ENCODE measurements at places on chromosomes 3 and 15.

- no peak for DNase-seq
Measured at GRCh38 chr3:73448761-73449301, 175.9 kb downstream of the PDZRN3 start.

- DNase-seq: peak; percentile 5
Measured at GRCh38 chr3:115330430-115330829, 183.3 kb upstream of the ZBTB20 start.

DNA sequence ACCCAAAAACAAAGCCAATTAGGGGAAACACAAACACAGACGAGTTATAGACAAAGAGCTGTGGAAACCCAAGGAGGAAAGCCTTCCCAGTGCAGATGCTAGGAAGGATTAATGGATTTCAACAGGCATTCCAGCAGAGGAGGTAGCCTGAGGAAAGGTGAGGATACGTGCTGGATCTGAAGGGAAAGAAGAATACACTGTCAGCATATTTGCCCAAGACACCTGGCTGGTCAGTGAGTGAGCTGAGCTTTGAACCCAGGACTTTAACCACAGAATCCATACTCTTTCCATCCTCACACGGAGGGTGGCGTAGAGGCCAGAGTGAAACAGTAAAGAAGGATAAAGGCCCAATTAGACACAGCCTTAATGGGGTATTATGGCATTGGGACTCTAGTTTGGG is 9.1 kb upstream of the BFSP2 start:
- no peak for DNase-seq

GRCh38 chr3:193593668-193594030 is 641 bp downstream of the OPA1 start:
- no peak for DNase-seq

DNA sequence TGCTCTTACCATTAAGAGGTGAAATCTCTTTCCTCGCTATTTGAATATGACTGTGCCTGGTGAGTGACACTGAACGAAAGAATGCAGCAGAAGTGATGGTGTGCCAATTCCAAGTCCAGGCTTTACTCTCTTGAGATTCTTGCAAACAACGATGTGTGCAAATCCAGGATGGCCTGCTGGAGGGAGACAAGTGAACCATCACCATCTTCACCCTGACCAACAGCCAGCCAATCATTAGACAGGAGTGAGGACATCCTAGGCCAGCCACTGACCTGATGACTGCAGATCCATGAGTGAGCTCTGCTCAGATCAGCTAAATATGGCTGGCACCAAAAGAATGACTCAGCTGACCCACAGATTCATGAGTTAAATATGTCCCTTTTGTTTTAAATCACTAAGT is 878.0 kb downstream of the PDCD6IP start:
- DNase-seq: no peak

DNA sequence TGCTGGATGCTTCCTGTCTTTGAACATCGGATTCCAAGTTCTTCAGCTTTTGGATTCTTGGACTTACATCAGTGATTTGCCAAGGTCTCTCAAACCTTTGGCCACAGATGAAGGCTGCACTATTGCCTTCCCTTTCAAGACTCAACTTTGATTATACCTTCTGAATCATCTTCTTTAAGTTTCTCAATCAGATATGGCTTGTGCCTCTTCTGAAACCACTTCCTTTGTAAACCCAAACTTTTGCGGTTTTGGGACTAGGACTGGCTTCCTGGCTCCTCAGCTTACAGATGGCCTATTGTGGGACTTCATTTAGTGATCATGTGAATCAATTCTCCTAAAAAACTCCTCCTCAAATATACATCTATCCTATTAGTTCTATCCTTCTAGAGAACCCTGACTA is 47.1 kb upstream of the CADPS start:
- DNase-seq: no peak

GRCh38 chr3:83457551-83457950 is 1501.2 kb upstream of the CADM2 start:
- no peak for DNase-seq

- no peak for DNase-seq
Measured at GRCh38 chr3:170352936-170353335, 4.6 kb upstream of the SKIL start.

DNA sequence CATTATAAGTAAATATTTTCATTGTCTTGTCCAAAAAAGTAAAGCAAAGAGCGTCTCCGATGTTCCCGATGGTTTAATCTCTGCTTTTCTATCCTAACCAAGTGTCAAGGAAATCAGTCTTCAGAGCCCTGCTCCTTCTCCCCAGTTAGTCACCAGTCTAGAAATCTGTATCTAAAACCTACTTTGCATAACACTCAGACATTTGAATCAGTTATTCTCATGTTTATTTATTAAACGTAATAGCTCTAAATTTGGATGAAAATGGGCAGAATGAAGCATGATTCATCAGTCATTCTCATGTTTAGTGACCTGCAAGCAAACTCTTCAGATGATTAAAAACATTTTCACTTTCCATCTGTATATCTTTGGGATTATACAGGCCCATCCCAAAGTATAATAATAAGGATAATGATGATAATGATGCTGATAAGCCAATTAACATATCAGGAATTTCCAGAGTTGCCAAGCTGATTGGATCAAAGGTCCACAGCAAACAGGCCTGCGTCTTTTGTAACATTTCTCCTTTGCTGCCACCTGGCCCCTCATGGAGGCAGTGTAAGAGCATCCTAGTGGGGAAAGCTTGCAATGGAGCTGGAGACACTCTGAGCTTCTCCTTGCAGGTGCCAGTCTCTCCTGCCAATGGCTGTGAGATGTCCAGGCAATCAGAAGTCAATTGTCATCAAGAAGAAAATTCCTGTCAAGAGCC is 273.9 kb downstream of the IGSF11 start:
- no peak for DNase-seq

- DNase-seq: no peak
Measured at GRCh38 chr3:52153389-52154096, 680 bp downstream of the POC1A start.

DNA sequence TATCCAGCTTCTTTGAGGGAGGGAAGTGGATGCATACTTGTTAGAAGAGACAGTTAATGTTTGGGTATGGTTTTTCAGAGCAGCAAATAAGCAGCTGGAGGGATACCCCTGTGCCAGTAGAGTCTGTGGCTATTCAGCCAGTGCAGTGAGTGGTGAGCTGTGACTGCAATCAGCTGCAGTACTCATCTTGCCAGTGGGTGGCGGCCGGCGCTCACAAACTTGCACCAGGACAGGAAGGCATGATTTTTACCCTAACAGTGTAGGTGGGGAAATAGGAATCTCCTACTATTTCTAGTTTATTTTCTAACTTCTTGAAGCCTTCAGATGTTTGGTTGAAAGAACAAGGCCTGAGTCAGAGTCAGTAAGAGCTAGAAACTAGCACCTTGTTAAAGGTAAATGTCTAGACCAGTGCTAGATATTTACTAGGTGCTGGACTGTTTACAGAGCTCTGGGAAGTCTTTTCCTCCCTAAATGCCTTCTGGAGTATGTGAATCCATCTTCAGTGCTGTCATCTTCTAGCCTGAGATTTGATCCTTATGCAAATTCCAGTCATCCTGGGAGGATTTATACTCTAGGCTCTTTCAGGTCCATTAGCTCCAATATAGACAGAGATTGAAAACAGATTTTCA is 23.6 kb downstream of the TIMP4 start:
- peak; percentile 55 for DNase-seq

DNA sequence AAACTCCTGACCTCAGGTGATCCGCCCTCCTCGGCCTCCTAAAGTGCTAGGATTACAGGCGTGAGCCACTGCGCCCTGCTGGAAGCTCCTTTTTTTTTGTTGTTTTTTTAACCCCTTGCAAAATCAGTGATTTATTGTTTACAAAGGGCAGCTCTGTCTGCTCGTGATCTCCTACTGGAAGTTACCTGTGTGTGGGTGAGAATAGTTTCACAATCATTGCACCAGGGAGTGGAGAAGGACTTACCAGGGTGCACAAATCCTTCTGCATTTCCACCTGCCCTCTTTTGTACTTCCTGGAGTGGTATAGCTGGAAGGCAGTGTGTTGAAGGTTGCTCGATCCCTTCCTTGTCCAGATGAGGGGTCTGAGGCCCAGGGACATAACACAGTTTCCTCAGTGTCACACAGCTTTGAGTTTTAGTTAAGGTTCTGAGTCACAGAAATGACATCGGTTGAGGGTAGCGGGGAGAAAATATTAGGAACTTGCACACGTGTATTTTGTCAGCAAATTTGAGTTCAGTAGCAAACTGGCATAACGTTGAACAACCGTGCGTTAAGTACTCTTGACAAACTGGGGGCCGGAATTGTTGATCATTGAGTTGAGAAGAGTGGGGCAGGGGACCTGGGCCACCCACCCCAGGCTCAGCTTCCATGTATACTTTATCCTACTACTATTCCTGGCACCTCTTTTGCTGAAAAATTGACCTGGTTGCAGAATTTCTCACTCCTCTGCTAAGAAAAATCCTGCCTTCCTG is 11.3 kb upstream of the TRAK1 start:
- DNase-seq: no peak

DNA sequence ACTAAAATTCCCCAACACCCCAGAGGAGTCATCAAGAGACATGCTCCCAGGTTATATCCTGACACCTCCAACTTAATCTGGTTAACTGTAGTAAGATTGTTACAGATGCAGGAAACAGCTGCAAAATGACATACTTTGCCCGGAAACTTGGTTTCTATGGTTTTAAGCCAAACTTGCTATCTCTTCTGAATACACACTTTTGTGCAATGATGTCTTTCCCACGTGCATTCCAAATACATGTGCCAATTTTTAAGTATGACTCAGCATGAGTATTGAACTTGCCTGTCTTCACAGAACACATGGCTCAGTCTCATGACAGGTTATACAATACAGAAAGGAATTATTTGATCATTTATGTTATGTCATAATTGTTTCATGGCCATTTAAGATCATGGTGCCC is 207.0 kb upstream of the DCBLD2 start:
- peak; percentile 84 for DNase-seq

GRCh38 chr15:40743921-40744814 is 10.9 kb downstream of the RMDN3 start:
- DNase-seq: peak; percentile 49

DNA sequence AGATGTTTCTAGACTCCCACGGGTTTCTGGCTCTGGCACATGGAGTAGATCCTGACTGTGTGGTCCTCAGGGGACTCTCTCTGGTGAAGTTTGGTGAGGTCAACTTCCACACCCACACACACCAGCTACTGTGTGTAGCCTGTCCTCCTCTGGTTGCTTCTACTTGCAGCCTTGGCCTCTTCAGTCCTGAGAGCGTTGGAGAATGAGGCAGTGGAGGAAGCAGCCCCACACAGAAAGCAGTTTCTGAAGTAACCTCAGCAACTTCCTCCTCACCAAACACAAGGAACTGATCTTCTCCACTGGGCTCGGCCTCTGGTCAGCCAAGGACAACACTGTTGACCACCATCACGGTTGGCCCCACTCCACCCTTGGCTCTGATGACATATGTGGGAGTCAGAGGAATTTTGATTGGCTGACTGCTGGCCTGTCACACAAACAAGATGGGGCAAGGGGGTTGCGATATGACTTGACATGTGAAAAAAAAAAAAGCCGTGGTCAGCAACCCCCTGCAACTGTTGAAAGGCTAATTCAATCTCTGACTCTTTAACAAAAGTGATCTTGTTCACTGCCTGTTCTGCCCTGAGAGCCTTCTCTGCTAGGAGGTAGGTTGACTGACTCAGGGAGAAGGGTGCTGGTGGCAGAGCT is 19.6 kb downstream of the CD86 start:
- no peak for DNase-seq

DNA sequence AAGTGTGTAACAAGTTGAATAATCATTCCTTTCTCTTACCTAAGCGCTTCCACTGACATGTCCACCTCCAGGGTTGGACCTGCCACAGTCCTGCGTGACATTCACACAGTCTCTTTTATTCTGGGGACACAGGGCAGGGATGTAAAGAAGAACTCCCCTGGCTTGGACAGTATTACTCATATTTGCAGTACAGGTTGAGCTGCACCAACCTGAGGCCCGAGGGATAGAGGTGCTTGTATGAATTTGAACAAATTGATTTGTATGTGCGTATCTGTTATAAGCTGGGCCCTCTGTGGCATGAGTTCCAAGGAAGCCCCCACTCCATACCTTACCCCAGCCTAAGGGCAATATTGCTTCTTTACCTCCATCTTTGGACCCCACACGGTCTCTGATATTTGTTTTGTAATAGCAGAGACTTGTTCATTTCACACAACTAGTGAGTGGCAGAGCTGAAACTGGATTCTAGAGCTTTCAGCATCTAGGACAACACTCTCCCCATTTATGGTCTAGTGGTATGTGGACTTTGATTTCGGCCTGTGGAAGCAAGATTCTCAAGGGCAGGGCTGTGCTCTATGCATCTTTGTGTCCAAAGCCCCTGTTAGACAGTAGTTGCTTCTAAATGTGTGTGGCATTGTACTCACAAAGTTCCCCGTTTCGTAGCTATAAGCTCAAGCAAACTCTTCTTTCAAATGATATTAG is 39.2 kb downstream of the FAH start:
- no peak for DNase-seq

GRCh38 chr3:134260987-134261386 is 10.3 kb upstream of the RYK start:
- no peak for DNase-seq

- DNase-seq: no peak
Measured at GRCh38 chr3:122365073-122365472, 18.0 kb downstream of the MIX23 start.

DNA sequence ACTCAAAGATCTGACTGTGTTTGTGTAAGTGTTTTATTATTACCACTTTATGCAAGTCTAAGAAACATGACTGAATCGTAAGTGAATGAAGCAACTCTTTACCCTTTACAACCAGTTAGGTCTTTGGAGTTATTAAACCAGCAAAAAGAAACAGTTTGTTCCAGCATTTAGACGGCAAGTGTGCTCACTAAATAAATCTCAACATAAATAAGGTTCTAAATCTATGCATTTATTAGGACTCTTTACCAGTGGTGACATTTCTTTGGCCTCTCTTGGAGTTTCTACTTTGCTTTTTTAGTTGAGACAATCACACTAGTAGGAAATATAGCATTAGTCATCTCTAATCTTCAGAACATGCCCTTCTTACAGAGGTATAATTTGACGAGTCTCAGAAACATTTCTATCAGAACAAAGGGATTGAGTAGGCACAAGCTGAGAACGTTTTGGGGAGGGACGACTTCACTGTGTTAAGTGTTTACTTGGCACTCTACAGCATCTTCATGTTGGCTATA is 739.9 kb upstream of the NR2F2 start:
- no peak for DNase-seq

DNA sequence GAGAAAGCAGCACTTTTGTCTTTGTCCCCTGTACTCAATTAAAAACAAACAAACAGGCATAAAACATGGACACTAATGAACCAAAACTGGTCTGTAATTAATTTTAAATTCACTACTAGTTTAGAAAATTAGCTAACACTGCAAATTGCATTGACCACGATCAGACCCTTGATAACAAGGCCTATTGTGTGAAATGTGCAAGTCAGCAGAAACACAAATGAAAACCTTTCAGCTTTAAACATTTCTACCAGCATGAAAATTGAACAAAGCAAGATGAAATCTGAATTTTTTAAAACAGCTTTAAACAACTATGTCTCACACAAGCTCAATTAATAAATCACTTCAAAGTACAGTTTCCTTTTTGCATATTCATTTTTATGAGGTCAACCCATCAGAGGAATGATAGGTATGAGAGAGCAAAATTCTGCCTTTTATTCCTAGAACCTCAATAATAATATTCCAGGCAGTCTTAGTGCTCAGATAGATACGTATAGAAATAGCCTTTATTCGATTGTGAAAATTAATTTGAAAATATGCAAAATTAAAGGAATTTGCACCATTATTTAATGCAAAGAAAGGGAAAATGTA is 27.0 kb upstream of the CHMP2B start:
- DNase-seq: no peak

All from fibroblast of the conjunctiva (primary cell).